ENCODE measurements at places on chromosomes 3 and 15.

GRCh38 chr15:78061963-78062427, 15.5 kb downstream of the TBC1D2B start:
- no peak for DNase-seq

DNA sequence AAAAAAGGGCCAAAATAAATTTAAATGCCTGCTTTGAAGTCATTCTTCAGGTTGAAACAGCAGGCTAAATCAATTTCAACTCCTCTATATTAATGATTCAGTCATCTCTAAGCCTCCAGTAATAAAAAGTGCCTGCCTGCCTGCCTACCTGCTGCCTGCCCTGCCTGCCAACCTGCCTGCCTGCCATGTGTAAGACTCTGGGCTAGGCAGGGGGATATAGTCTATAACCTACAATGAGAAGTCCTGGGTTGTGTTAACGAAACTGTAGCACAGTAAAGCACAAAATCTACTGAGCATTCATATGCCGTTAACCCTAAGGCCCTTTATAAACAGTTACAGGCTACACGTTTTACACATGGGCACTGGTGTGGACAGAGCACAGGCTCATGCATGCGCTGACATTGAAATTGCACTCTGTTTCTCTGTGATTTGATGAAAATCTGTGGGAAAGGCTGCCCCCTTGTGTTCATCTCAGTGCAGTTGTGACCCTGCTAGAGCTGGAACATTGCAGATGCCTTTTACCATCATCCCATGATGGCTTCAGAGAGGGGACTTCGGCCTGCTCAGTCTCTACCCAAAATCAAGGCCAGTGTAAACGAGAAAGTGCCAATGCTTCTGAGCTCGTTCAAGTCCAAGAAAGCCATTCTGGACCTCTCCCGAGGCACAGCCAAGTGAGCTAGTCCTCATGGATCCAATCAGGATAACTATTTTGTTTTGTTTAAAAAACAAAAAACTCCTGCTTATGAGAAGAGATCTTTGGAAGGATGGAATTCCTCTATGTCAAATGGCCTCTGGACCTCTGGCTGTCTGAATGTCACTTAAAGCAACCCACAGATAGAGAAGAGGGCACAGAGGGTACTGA, 64.6 kb downstream of the EFL1 start:
- DNase-seq = peak; percentile 45

DNA sequence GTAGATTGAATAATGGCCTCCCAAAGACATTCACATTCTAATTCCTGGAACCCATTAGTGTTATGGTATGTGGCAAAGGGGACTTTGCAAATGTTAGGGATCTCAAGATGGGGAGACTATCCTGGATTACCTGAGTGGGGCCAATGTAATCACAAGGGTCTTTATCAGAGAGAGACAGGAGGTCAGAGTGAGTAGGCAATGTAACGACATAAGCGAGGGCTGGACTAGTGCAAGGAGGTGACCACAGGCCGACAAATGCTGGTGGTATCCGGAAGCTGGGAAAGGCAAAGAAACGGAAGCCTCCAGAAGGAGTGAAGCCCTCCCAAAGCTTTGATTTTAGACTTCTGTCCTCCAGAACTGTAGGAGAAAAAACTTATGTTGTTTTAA, 26.5 kb upstream of the AQP9 start:
- DNase-seq = no peak

GRCh38 chr3:149480326-149481017, 6.0 kb downstream of the TM4SF4 start:
- DNase-seq = peak; percentile 19

- DNase-seq = no peak
These were observed 82.5 kb downstream of the ATP10A start for GRCh38 chr15:25780479-25781255.

- DNase-seq = no peak
These were observed 111.9 kb downstream of the IGF1R start for GRCh38 chr15:98760112-98760826.

DNA sequence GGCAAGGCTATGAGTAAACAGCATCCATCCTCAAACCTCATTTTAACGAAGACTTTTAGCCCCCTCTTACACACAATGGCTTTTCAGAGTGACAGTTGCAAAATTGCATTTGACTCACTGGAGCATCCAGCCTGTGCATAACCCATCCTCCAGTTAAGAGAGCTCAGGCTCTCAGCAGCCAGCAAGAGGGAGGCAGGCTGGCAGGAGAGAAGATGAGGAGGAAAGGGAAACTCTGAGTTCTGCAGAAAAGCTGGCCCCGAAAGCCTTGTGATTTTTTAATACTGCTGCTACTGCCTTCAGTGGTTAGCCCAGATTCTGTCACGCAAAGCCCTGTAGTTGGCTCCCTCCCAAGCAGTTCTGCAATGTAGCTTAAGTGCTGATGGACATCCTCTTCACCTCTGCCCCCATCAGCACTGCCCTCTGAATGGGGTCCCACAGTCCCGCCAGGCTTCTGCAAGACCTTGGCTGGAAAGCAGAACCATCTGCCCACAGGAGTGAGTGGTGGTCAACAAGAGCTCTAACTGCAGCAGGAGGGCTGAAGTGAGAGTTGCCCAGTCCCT, 371.3 kb downstream of the EPHB1 start:
- no peak for DNase-seq

DNA sequence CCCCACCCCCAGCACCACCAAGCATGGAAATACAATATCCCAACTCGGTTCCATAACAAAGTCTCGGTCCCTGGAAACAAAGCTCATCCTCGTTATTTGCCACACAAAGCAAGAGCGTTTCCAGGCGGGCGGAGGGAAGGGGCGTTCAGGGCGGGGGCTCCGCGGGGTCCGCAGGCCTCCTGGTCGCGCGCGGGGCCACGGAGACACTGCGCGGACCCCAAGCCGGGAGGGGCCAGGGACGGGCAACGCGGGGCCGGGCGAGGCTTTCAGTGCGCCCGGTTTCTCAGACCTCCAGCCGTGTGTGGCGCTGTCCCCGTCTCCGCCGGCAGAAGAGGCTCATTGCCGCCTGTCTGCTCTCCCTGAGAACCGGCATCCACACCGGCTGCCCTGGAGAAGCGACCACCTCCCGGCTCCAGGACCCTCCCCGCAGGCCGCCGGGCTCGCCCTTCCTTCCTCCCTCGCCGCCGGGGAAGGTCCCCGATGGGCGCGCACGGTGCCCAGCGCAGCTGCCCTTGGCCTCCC, 329.0 kb downstream of the OCA2 start:
- DNase-seq = no peak

- DNase-seq = no peak
These were observed 36.8 kb upstream of the FNDC3B start for GRCh38 chr3:172002512-172003078.

DNA sequence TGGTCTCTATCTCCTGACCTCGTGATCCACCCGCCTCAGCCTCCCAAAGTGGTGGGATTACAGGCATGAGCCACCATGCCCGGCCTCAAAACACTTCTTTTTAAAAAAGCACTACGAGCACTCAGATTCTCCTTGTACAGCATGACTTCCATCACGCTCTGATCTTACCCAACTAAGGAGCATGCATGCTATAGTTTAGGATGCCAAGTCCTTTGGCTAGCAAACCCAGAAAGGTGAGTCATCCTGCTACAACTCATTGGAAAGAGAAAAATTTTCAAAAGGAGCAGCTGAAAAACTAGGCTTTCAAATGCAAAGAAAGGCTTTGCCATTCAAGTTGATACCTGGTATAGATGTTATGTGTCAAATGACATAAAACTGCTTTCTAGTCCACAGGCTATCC, 70.3 kb upstream of the PRICKLE2 start:
- DNase-seq = no peak

DNA sequence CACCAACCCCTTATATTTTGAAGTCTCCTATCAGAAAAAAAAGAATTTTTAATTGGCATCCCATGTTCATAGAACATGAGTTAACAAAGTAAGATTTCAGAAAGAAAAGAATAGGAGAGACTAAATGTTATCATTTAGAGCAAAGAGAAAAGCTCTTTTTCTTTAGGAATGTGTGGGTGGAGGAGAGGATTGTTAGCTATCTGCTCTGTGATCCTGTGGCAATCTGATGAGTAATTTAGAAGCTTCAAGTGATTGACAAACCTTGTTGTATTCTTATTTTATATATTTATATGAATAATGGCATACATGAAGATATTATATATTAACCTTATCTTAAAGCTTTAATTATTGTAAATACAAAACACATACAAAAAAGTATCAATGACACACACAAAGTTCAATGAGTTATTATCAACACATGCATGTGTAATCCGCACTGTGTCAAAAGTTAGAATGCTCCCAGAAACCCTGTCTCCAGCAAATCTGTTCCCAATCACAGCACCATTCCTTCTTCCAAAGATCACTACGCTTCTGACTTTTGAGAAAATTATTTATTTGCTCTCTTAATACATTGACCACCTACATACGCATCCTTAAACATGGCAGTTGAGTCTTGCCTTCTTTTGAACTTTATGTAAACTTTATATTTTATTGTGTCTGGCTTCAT, 907.4 kb downstream of the MCTP2 start:
- DNase-seq = no peak

GRCh38 chr3:98433764-98434163, 29.2 kb upstream of the OR5K1 start:
- no peak for DNase-seq

- DNase-seq = no peak
These were observed 1.9 kb downstream of the SPG11 start for GRCh38 chr15:44661576-44661975.

GRCh38 chr3:58340594-58341244, 8.0 kb downstream of the PXK start:
- no peak for DNase-seq

GRCh38 chr3:181635141-181635540, 76.6 kb upstream of the SOX2 start:
- DNase-seq = no peak

GRCh38 chr3:56616478-56617006, 59.6 kb downstream of the CCDC66 start:
- peak; percentile 53 for DNase-seq

GRCh38 chr3:67653425-67654098, 850 bp downstream of the SUCLG2 start:
- peak; percentile 20 for DNase-seq

DNA sequence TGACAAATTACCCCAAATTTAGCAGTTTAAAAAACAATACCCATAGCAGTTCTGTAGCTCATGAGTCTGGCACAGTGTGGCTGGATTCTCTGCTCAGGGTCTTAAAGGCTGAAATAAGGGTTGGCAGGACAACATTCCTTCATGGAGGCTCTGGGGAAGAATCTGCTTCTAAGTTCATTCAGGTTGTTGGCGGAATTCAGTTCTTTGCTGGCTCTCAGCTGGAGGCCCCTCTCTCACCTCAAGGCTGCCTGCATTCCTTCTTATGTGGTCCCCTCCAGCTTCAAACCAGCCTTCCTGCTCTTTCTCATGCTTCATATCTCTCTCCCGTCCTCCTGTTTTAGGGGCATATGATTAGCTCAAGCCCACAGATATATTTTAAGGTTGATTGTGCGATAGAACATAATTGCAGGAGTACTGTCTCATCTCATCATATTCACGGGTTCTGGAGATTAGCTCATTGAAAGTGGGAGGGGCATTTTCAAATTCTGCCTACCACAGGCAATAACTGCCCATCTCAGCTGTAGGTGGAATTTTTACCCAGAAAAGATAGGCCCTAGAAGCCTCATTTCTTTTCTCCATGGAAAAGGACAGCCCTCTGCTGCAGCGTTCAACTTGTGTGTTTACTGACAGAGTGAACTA, 5.6 kb upstream of the ZBTB47 start:
- no peak for DNase-seq

DNA sequence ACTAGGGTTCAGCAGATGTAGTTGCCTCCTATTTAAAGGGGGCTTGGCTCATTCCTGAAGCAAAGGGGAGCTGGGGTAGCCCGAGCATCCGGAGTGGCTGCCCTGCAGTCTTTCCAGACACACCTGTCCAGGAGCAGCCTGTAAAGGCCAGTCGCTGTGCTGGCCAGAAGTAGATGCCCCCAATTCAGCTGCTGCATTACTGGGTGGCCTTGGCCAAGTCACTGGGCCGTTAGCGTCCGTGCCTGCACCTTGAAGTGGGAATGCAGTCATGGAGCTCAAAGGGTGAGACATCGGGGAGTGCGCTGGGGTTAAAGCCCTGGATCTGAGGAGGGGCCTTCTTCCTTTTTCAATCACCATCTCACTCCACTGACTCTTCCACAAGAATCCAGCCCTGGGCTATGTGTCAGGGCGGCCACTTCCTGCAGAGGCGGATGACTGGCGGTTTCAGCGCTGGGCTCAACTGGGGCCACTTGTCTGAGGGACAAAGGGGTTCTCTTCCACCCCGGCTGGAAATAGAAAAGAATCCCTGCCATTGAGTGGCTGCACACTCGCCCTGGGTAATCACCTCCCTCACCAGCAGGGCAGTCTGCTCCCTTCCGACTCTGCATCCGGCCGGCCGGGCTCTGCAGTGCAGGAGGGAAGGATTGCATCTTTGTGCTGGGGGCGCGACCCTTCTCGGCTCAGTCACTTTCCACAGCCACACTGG, 11.8 kb downstream of the ALDH1A3 start:
- DNase-seq = no peak

- DNase-seq = peak; percentile 25
These were observed 134.4 kb downstream of the TMCO5A start for GRCh38 chr15:38068626-38069391.

- no peak for DNase-seq
These were observed 227.6 kb upstream of the SATB1 start for GRCh38 chr3:18652781-18653180.

DNA sequence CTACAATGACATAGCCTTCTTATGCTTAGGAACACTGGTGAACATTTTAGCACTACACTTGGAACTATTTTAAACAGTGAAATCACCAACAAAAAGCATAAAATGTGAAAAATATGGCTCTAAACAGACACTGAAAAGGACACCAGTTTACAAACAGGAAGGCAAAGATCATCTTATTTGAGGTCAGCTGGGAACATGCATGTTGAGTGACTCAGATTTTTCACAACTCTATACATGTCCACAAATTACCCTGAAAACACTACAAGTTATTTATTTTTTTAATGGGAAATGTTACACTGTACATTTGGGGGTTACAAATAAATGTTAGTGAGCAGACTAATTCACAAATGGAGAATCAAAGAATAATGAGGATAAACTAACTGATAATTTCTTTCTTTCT, 12.5 kb upstream of the GK5 start:
- no peak for DNase-seq

DNA sequence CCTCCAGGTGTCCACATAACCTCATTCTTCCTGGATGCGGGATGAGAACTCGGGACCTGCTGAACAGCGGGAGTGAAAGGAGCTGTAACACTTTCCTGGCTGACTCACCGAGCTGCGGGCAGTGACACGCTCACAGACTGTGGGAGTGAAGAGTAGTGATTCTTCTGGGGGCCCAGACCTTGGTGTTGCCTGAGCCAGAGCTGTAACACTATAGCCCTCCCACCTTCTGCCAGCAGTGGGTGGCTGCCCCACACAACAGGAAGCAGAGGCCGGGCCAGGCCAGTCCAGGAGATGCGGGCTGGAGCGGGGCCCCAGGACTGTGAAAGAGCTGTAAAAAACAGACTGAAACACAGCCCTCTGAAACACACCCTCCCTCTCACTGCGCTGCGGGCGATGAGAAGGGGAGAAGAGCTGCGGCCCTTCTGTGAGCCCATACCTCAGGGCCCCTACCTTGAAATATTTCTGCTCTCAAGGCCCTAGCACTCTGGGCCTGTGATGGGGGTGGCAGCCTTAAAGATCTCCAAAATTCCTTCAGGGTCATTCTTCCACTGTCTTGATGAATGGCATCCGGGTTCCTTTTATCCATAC, 464.0 kb upstream of the CCDC54 start:
- no peak for DNase-seq
